ENCODE measurements at places on chromosomes 1 and 21.

- no peak for DNase-seq
Observed at GRCh38 chr1:45001011-45001481, 10.1 kb downstream of the HECTD3 start.

DNA sequence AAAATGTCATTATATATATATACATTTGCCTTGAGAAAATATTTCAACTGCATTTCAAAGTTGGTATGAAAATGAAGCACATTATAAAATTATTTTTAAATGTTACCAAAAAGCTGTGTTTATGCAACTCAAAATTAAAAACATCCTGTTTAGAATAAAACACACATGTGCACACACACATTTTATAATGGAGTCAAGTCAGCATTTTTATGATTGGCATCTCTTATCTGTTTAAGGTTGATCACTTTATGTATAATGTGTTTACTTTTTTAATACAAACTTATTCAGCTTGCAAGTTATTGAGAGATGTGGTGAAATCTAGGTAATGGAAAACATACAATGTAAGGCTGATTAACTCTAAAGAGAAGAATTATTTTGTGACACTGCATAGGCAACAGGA is 80.4 kb downstream of the IFI44 start:
- DNase-seq: no peak

- DNase-seq: no peak
Observed at GRCh38 chr1:159700312-159700711, 14.1 kb downstream of the CRP start.

GRCh38 chr1:236149003-236149595 is 6.8 kb downstream of the GPR137B start:
- no peak for DNase-seq
